ENCODE measurements at places on chromosomes 11 and 22. TPM values are rescaled to one million over a fixed set of nuclear protein-coding genes. Genes with fewer than 3 reads are reported as not detected.

DNA sequence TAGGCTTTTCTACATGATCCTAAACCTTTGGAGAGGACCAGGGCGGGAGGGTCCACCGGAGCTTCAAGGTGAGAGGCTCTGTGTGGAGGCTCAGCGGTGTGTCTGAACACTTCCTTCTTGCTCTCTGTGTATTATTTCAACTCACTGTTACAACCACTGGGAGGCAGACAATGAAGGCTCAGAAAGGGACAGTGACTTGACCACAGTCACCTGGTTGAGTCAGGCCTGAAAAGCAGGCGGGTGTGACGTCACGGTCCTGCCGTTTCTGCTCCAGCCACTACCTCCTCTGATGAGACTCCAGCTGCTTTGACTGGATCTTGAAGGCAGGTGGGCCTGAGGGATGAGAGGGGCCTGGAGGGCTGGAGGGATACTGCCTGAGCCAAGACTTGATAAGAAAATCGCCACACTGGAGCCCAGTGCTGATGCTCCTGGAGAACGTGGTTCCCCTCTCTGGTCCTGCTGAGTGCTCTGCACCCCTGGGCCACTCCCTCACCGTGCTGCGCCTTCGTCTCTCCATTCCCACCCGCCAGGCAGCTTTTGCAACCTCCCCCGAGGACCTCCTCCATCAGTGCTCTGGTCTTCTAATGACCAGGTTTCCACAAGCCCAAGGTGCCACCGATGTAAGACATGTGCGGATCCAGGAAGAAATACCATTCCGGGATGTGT is 27.9 kb downstream of the KCNC1 start:
- DNase-seq, result no peak

DNA sequence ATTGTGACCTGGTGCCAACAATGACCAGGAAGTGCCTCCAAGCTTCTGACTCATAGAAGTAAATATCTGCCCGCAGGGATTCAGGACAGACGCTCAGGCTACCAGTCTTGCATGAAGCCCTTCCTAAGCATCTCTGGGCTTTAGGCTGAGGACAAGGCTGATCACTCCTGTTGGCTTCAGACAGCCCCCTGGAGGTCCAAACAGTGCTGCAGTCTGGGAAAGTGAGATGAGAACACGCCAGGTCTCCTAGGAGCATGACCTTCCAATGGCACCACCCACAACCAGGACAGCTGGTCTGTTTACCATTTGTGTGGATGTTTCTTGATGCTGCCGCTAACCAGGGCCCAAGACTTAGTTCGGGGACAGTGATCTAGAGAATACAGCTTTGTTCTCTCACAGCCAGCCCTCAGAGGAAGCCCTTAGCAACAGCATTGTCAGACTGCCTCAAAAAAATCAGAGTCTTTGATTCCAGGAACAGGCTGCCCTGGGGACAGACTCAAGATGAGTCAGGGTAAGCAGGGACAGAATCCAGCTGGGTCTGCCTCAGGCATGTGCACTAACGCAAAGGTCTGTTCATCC is 111.2 kb downstream of the ZNF280B start:
- DNase-seq, result peak; percentile 70

DNA sequence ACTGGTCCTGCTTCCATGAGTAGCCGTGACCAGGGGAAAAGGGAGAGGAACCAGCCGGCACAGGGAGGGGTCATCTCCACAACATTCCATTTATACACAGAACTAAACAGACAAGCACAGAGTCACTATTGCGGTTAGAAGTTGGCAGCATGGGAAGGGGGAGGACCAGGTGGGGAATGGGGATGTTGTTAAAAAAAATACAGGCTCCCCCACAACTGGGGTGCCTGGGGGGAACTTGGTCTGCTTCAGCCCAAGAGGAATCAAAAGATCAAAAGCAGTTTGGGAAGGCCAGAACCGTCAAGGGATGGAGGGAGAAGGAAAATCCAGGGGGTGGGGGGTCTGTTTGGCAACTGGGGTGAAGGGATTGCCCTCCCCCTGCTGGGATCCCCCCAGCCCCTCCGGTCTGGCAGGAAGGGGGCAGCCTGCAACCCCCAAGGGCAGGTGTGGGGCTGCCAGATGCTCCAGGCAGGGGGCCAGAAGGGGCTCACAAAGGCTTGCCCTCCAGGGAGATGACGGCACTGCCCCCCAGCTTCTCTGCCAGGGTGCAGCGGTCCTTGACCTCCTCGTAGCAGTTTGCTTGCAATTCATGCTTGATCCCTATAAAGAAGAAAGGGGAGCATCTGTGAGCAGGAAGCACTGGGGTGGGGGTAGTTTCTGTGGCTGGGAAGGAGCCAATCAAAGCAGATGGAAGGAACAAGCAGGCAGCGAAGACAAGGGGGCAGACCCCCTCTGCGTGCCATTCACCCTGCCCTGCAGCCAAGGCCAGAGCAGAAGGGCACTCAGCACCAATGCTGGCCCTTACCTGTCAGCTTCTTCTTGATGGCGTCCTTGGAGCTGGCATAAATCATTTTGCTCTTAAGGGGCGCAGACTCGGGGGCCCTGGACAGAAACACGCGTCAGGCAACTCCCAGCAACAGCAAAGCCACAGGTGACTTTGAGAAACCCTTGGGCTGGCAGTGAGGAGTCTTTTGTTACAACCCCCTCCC is 2.8 kb downstream of the CFL1 start:
- DNase-seq, result no peak

- DNase-seq, result no peak
These were observed 4.9 kb downstream of the ATP5MGL start for GRCh38 chr22:42635531-42635930.

DNA sequence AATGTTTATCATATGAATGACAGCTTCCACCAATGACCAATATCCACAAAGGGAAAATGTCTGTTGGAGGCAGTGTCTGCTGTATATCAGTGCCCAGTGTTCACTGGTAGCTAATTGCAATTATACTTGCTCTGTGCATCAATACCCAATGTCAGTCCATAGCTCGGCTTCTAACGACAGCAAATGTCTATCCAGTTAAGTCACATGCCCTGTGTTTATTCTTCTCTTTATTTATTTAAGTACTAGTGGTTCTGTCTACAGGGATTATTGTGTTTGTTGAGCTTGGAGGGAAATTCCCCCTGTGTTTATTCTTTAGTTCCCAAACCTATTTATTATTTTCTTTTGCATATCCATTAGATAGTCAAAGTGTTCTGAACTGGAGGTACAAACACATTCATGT is 18.6 kb downstream of the TSKU start:
- DNase-seq, result no peak

- peak; percentile 69 for DNase-seq
These were observed 67.4 kb upstream of the B3GAT1 start for GRCh38 chr11:134479206-134480135.

- no peak for DNase-seq
These were observed 40.0 kb upstream of the TCF20 start for GRCh38 chr22:42310291-42311015.

GRCh38 chr11:48261600-48261999 is 2.1 kb upstream of the OR4X1 start:
- DNase-seq, result no peak

DNA sequence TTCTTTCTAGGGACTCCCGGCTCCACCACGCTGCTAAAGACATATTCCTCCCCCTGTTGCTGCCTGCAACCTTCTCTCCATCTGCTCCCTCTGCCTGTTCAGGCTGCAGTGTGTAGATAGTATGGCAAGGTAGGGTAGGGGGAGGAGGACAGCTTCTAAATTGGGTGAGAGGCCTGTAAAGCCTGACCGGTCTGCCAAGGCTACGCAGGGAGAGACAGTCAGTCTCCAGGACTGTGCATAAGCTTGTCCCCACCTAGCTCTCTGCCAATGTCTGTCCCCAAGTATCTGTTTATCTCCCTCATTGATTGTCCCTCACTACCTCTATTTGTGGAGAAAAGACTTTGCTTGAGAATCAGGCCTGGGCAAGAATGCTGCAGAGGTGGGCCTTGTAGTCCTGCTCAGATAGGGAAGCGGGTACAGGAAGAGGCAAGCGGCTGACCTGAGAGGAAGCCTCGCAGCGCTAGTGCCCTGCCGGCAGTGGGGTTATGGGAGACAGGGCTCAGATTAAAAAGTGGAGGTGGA is 871 bp upstream of the SEZ6L start:
- DNase-seq, result no peak

DNA sequence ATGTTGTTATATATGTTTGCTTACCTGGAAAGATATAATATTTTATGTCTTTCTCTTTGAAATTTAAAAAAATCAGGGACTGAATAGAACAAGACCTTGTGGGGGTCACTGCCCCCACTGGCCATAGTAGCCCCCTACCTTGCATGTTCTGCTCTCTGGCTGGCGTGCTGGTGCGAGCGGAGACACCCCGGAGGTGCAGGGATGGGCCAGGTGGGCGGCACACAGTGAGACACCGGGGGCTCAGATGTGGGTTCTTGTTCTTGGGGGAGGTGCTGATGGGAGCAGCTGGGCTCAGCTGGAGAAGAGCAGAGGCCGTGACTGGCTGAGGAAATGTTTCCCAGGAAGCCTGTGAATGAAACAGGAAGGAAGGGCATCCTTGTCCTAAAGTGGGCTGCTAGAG is 20.2 kb downstream of the GAB4 start:
- no peak for DNase-seq

DNA sequence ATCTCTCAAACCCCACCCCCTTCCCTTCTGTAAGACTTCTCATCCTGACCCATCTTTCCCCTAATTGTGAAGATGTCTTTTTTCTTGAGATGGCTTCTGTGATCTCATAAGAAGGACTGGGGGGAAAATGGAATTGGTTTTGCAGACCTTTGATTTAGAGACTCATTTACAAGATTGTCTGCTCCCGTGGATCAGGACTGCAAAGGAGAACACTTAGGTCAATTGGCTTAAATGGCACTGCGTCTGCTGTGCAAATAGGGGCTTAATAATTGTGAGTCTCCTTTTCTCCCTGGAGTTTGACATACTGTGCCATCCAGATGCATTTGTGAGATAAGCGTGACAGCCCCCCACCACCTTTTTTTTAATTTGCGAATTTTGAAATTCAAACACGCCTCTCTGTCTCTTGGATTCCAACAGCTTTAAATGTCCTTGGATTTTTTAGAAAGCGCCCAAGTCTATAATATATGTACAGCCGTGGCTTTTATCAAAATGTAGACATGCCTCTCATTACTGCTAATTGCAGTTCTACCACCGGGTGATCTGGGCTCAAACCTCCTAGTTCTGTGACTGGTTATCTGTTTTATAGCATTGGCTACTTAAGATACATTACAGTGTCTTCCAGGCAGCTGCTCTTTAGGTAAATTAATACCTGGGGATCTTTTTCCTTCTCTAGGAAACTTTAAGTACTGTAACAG is 150.0 kb downstream of the DBX1 start:
- DNase-seq, result no peak

DNA sequence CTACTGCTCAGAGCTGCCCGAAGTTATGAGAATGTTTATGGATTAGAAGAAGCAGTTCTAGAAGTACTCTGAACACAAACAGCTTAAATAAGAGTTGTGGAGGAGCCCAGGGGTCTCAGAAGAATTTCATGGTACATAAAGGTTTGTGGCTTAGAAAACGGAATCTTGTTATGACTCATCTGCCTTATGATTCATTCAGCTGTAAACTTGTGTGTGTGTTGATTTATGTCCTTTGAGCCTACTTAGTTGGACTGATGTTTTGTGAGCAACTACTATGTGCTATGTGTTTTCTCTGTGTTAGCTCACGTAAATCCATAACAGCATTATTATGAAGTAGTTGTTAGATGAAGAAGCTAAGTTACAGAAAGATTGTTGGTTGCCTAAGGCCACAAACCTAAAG is 203.7 kb downstream of the PGR start:
- DNase-seq, result no peak

GRCh38 chr11:11349870-11350337 is 3.1 kb downstream of the CSNK2A3 start:
- no peak for DNase-seq

GRCh38 chr11:103601225-103601846 is 435.1 kb upstream of the DDI1 start:
- DNase-seq, result no peak

DNA sequence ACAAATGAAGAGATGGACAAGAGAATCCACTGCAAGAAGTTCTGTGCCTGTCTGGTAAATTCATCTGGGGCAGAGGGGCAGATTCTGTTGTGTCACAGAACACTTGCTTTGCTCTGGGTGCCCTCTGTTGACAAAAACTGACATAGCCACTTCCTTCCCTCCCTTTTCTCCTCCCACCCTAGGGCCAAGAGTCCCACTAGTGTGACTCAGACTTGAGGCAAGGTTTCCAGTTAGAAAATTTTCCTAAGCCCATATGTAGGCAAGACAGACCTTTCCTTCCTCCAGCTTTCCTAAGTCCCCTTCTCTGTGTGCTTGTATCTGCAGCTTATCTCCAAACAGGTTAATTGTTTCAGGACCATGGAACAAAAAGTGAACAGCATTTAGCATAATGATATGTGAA is 106.8 kb downstream of the RBFOX2 start:
- DNase-seq, result no peak

DNA sequence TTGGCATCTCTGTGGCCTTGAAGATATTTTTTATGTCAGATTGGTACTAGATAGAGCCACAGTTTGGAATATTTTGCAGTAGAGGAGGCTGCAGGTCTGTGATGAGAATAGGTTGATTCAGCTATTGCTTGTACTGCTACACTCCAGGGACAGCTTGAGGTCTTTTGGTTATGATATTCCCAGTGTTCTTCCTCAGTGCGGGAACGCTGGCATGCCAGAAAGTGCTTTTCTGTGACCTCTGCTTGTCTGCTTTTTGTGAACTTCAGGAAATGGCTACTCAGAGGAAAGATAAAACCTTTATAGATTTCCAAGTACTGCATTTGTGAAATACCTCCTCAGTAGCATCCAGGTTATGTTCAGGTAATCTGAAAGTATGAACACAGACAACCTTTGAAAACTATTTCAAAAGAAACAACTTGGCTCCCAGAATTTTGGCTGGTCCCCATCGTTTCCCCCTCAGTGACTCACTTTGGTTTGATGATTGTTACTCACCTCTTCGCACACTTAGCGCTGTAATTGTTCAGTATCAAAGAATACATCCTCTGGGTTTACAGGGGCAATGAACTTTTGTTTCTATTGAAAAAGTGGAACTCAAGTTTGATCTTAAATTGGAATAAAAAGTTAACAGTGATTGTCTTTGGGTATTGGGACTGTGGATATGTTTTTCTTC is 191.4 kb downstream of the HIPK3 start:
- no peak for DNase-seq

GRCh38 chr11:117859488-117860112 is 16.9 kb downstream of the FXYD6 start:
- DNase-seq, result no peak

GRCh38 chr11:115087791-115088190 is 409.5 kb downstream of the NXPE2 start:
- DNase-seq, result no peak

- no peak for DNase-seq
These were observed 45.8 kb upstream of the FIBIN start for GRCh38 chr11:26947904-26948639.

ADM2 gene
- total RNA-seq, result 0.06 TPM

MLC1 gene
- total RNA-seq, result 77.8 TPM

TMEM45B gene
- 3.2 TPM for total RNA-seq

CRYBB2 gene
- not detected for total RNA-seq

MUC6 gene
- not detected for total RNA-seq

MUC5AC gene
- not detected for total RNA-seq

SLC15A3 gene
- total RNA-seq, result 20.3 TPM

IL17REL gene
- 0.22 TPM for total RNA-seq

HTR3A gene
- 0.28 TPM for total RNA-seq

ELF5 gene
- total RNA-seq, result 0.11 TPM

C2CD2L gene
- total RNA-seq, result 9.7 TPM

PRG3 gene
- total RNA-seq, result 1.1 TPM
